Anterior cingulate cortex (tissue), 58 donors: ENCODE measurements at places on chromosomes 7 and 10.

DNA sequence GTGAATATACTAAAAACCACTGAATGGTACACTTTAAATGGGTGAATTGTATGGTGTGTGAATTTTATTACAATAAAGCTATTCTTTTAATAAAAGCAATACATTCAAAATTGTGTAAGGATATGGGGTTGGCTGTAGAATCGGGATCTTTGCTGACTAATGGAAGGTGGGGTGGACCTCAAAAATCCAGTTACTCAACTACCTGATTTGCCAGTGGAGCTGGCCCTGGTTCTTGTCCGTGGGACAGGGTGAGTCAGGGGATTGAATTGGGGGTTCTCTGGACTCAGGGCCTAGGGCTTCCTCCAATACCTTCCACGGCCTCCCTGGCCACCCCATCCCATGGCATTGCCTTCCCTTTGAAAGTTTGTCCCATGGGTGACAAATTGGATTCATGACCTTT lies 13.5 kb upstream of the RABGEF1 start:
- DNase-seq = no peak

- no peak for DNase-seq
Observed at GRCh38 chr10:5775685-5776084, 37.5 kb downstream of the GDI2 start.

DNA sequence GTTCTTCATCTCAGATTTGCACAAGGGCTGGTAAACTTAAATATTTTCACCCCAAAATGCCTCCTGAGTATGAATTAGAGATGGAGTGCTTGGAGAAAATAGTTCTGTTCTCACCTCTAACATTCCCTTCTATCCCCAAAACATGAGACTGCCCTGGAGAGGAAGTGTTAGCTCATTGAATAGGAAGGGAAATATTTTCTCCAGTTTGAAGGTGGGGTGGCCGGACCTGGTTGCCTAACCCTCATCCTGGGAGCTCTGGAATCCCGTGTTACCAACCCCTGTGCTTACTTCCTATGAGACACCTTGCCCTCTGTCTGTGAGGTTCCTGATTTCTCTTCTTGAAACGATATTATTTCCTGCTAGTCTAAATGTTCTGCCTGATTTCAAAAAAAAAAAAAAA lies 779 bp downstream of the IFIT2 start:
- no peak for DNase-seq

GRCh38 chr10:76408646-76409045 lies 977.2 kb downstream of the LRMDA start:
- no peak for DNase-seq
